ENCODE measurements at places on chromosomes 16 and 17.

- peak; percentile 42 for DNase-seq
These were observed 8.5 kb downstream of the PRMT7 start for GRCh38 chr16:68319185-68319908.

- DNase-seq = peak; percentile 68
These were observed 13.2 kb downstream of the RAI1 start for GRCh38 chr17:17694169-17695081.

GRCh38 chr16:49520492-49521038, 147.0 kb downstream of the C16orf78 start:
- DNase-seq = no peak

- no peak for DNase-seq
These were observed 14.3 kb downstream of the SGCA start for GRCh38 chr17:50180111-50180510.

GRCh38 chr17:935485-935884, 44.1 kb downstream of the NXN start:
- no peak for DNase-seq

DNA sequence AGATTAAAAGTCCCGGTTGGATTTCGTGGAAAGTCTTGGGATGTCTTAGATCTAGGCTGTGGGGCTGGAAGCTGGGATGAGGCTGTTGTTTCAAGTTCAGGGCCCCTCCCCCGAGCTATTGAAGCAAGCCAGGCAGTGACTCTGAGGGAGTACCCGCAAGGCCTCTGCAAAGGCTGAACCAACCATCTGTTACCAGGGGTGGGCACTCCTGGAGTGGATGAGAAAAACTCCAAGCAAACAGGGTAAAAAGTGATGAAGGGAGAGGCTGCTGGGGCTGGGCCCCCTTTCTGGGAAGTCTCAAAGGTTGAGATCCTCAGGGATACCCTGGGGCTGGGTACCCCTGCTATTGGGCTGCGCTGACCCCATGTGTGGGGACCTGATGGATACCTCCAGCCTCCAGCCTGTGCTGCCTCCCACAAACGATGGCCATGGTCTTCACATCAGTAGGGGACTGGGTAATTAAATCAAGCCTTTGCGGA, 82.4 kb upstream of the KIFC3 start:
- DNase-seq = no peak

GRCh38 chr16:84614968-84615813, 2.7 kb downstream of the COTL1 start:
- no peak for DNase-seq

DNA sequence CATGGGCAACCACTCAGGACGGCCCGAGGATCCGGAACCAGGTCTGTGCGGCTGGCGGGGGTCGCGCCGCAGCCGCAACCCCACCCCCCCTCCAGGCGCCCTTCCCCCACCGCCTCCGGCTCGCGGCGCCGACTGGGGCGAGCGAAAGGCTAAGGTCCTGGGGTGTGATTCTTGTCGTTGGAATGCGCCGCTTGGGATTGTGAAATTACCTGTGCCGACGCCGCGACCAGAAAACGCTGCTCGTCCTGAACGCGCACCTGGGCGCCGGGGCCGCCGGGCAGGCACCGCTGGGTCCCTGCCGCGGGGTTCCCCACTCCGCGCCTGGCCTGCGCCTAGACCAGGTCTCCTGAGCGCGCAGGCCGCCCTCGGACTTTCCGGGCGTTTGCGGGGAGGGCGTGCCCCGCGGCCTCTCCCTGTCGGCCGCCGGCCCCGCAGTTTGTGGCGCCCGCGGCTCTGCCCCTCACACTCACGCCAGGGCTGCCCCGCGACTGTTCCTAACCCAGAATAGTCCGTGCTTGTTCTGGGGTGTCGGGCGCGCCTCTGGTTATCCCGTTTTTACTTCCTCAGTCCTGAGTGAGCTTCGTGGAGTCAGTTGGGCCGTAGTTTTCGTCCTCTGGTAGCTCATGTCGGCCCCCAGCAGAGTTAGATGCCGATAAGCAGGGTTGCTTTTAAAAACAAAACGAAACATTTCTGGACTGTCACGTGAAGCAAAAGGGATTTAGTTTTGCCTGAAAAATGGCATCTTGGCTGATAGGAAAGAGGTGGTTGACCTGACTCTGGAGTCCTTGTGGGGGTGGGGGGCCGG, 147.2 kb downstream of the SPECC1 start:
- peak; percentile 28 for DNase-seq

GRCh38 chr16:59614466-59615240, 880.5 kb upstream of the GOT2 start:
- DNase-seq = no peak

GRCh38 chr16:3058139-3059030, 7.1 kb upstream of the IL32 start:
- peak; percentile 61 for DNase-seq

DNA sequence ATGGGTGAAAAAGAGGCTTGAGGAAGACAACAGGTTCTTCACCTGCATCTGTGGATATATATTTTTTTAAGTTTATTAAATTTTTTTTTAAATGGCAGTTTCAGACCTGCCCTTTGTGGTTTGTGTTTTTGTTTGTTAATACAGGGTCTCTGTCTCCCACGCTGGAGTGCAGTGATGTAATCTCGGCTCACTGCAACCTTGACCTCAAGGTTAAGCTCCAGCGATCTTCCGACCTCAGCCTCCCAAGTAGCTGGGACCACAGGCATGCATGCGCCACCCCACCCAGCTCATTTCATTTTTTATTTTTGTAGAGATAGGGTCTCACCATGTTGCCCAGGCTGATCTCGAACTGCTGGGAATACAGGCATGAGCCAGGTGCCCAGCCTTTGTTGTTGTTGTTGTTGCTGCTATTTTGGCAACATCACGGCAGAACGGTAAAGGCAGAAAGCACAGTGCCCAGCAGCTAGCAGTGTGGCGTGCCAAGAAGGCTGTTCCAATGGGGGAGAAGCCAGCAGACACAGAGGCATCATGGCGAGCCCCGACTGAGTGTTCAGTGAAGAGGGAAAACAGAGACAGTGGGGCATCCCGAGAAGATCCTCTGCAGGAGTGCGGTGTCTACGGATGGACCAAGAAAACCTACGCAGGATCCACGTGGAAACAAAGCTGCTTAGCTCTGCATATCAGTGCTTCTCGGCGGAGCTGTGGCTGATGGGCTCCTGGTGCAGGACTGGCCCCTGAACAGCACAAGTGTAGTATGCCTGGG, 19.6 kb downstream of the TMC6 start:
- no peak for DNase-seq

DNA sequence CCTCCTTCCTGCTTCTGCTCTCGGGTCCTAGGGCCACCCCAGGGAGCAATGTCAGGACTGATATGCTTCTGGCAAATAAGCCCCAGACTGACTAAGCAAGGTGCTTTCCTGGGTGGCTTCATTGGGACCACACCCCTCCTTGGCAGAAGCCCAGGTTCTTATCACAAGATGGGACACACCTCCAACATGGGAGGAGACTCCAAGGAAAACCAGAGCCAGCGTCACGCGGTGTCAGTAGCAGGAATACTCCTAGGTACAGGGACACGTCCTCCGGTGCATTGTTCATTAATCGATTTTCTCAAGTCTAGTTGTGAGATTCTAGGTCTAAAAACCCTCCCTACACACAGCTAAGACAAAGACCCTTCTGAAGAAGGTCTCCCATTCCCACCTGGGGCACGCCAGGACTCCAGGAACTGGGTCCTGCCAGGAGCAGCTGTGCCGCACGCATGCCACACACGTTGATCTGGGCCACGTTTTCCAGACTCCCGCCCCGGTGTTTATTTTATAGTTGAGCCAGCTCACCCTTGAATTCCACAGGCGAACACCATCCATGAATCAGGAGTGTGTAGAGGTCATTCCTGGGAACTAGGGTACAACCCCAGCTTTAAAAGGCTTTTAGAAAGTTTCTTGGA, 30.8 kb downstream of the FA2H start:
- DNase-seq = no peak

DNA sequence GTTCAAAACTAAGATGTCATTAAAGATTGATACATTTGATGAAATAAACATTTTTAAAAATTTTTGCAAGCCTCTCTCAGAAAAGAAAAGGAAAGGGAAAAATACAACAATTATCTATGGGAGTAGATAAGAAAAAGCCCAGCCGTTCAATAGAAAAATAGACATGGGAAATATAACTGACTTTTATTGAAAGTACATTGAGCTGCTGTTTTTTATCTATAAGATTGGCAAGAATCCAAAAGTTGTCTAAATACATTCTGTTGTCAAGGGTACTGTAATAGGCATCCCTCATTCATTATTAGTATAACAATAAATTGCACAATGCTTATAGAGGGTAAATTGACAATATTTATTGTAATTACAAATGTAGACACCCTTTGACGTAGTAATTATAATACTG, 38.4 kb upstream of the IRX6 start:
- DNase-seq = no peak

GRCh38 chr17:12489325-12489724, 176.4 kb upstream of the MYOCD start:
- no peak for DNase-seq

DNA sequence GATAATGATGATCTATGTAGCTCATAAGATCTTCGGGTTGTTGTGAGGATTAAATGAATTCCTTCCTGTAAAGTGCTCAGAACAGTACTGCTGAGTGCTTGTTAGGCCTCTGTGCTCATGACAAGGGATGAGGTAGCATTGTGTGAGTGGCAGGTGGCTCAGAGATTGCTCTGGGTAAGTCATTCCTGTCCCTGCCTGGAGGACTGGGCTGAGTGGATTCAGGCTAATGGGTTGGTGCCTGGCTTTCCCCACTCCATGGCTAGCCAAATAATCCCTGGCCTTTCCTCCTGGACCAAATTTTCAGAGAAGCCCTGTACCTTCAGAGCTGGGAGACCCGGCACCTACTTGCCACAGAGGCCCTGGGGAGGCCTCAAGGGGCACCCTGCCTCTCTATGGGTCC, 1.3 kb upstream of the CCDC92B start:
- no peak for DNase-seq

GRCh38 chr16:85809645-85810044, 10.2 kb downstream of the COX4I1 start:
- DNase-seq = no peak

GRCh38 chr16:48949636-48950035, 332.0 kb downstream of the CBLN1 start:
- DNase-seq = no peak

DNA sequence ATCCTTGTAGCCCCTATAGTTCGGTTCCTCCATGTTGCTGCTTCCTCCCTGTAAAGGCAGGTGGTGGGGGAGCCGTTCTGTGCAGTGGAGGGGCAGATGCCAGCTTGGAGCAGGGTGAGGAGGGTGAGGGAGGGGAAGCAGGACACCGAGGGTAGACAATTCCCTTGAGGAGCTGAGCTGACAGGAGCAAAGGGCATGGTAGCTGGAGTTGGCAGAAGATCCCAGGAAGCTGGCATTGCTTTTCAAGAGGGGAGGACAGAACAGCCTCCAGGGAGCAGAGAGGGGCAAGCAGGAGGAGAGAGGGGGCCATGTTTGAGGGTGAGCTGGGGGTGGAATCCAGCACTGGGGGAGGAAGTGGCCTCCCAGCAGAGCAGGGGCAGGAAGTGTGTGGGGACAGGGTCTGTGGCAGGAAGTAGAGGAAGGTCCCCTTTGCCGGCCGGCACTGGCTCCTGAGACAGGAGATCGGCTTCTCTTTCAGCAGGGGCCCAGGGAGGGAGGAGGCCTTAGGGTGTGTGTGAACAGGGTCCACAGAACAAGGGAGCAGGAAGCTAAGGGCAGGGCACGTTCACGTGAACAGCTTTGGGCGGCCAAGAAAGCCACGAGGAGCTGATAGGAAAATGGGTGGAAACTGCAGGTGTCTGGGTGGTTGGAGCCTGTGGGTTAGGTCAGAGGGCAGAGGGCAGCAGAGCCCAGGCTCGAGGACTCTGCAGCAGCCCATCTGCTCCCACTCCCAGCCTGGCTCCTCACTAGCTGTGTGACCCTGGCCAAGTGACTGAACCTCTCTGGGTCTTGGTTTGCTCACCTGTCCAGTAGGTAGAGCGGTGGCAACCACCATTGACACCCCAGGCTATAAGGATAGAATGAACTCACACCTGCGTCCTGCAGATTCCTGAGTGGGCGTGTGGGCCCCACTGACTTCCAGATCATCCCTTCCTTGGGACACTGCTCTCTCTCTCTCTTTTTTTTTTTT, 17.5 kb upstream of the SPNS2 start:
- peak; percentile 49 for DNase-seq

DNA sequence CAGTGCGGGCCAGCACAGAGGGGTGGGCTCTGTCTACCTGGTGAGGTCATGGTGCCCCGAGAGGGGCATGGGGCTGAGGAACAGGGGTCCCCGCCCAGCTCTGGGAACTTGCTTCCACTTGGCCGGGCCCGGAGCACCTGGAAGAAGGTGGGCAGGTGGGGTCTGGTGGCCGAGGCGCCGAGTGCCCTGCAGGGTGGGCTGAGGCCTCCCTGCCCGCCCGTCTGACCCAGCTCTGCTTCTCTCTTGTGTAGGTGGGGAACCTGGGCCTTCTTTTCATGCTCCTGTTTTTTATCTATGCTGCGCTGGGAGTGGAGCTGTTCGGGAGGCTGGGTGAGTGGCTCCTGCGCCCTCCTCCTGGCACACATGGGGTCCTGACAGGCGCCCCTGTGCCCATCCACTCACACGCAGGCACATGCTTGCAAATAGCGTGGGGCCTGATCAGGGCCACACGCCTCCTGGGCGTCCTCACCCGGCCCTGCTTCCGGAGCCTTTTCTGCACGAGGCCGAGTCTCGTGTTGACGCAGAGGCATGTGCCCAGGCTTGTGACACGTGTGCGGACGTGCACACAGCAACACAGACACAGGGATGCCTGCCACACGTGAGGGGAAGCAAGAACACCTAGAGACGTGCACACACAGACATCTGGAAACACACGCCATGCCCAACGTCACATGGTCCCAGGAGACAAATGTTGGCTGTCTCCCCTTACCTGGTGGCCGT, 8.2 kb downstream of the TPSG1 start:
- DNase-seq = no peak

DNA sequence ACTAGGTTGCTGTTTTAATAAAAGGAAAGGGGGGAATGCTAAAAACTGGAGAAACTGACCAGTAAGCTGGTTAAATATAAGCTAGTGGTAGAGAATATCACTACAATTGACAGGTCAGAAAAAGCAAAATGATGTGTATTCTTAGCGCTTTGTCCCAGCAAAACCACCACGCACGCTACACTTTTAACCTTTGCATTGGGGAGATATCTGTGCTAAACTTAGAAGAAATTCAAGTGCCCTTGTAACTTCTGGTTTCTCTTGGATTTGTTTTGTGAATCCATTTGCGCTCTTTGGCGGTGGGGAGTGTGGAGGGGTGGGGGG, 1.4 kb downstream of the GAN start:
- no peak for DNase-seq
